Right cardiac atrium (tissue), 5 donors: ENCODE measurements at places on chromosomes 1 and 21.

- DNase-seq = no peak
Measured at GRCh38 chr1:224380003-224380402, 23.3 kb downstream of the CNIH4 start.

DNA sequence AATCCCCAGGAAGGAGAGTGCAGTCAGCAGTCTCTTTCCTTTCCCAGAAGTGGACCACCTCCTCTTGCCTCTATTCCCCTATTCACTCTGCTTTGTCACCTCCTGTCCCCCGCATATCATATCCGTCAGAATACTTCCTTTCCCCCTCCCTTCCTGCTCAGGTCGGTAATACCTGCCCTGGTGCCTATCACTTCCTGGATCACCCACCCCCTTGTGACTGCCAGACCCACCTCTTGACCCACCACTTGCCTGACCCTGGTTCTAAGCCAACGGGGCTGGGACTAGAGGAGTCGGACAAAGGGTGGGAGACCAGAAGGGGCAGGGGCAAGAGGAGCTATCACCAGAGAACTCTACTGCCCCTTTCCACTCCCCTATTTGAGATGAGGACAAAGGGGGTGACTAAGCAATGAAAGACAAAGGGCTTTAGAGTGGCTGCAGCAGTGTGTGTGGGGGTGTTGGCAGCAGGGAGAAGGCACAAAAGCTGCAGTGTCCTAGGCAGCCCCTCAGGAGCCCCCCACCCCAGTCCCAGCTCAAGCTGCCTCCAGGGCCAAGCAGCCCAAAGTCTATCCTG lies 1.7 kb upstream of the ADAMTS4 start:
- DNase-seq = no peak

GRCh38 chr1:1347663-1348419 lies 1.4 kb downstream of the DVL1 start:
- DNase-seq = peak; percentile 71

- DNase-seq = no peak
Measured at GRCh38 chr1:203733009-203733863, 31.7 kb upstream of the LAX1 start.

GRCh38 chr1:71618191-71618590 lies 537.4 kb upstream of the ZRANB2 start:
- no peak for DNase-seq

GRCh38 chr1:200351425-200351824 lies 58.4 kb downstream of the ZNF281 start:
- DNase-seq = no peak

DNA sequence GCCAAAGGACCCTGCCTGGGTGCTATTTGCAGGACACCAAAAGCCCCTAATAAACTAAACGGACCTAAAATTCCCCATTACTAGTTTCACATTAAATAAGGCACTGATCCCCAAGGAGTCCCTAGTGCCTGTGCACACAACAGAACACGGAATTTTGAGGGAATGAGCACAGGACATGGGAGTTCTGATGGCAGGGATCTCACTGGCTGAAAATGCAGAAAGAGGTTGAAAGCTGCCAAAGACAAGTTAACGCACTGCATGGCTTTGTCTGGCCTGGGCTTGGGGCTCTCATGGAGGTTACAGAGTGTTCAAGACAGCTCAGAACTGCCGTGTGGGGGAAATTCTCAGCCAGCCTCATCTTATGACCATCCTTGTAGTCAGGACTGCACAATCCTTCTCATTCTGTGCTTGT lies 15.6 kb upstream of the ATP1B1 start:
- no peak for DNase-seq

DNA sequence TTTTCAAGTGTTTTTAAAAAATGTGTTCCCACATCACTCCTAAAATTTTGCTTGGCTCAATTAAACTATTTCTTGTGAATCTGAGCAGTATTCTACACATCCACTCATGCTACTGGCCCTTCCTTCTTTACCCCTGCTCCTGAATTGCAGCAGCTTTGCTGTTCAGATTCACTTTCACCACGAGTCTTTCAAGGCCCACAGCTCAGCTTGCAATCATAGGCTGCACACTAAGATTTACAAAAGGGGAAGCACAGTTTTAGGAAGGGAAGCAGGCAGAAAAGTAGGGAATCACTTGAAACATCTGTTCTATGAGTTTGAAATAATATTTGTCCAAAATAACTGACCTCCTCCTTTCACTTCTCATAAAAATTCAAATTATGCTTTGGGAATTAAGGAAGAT lies 70.9 kb upstream of the EDEM3 start:
- DNase-seq = no peak

DNA sequence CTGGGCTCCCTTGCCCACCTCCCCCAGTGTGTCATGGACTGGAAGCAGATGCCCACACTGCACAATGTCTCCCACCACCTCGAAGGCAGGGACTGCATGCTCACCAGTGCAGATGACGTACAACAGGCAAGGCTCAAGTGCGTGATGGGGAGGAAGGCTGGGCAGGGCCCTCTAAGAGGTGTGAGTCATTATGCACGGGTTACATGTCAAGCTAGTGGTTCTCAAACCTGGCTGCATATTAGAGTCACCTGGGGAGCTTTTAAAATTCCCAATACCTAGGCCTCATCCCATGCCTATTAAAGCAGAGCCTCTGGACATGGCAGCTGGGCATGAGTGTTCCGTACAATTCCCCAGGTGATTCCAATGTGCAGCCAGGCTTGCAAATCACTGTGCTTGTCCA lies 137.9 kb upstream of the NGF start:
- DNase-seq = no peak
